Activated B cell treated with CpG ODN at 0.5 μM for 24 hours (primary cell): ENCODE measurements at places on chromosomes 3 and 15.

DNA sequence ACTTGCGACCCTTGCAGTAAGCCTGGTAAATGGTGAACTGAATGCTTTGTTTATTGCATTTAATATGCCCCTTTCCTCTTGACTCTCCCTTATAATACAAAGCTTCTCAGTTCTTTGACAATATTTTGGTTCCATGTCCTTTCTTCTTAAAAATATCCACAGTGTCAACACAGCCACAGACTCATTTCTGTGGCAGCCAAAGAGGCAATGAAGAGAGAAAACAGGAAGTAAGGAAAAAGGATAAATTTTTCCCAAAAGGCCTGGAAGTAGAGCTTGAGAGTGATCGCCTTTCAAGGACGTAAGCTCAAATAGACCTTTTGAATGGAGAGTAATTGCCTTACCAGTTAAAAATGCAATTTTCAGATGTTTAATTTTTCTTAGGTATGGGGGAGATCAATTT lies 59.4 kb downstream of the PEX5L start:
- DNase-seq: no peak

- DNase-seq: no peak
These were observed 225.4 kb upstream of the SOX2 start for GRCh38 chr3:181486141-181486885.

DNA sequence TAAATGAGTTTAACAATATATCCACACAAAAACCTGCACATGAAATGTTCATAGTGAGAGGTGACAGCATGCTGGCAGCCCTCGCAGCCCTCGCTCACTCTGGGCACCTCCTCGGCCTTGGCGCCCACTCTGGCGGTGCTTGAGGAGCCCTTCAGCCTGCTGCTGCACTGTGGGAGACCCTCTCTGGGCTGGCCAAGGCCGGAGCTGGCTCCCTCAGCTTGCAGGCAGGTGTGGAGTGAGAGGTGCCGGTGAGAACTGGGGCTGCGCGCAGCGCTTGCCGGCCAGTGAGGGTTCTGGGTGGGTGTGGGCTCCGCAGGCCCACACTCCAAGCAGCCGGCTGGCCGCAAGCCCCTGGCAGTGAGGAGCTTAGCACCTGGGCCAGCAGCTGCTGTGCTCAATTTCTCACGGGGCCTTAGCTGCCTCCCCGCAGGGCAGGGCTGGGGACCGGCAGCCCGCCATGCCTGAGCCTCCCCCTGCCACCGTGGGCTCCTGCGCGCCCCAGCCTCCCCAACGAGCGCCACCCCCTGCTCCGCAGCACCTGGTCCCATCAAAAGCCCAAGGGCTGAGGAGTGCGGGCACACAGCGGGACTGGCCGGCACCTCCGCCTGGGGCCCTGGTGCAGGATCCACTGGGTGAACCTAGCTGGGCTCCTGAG lies 3.4 kb downstream of the CCDC13 start:
- no peak for DNase-seq

GRCh38 chr3:169104972-169105371 lies 558.5 kb downstream of the MECOM start:
- DNase-seq: no peak

- DNase-seq: no peak
These were observed 8.9 kb upstream of the PLOD2 start for GRCh38 chr3:146169891-146170290.
